ENCODE measurements at places on chromosomes 16 and 17. TPM values are rescaled to one million over a fixed set of nuclear protein-coding genes. Genes with fewer than 3 reads are reported as not detected.

The CHST5 gene
- not detected for total RNA-seq

The DPEP3 gene
- total RNA-seq: not detected

The PABPN1L gene
- not detected for total RNA-seq

The SECTM1 gene
- 20.2 TPM for total RNA-seq

The PNMT gene
- total RNA-seq: not detected

The TMEM98 gene
- total RNA-seq: 102 TPM

The ACAP1 gene
- 3.3 TPM for total RNA-seq

The CACNA1H gene
- under 0.01 TPM for total RNA-seq

The PRDM7 gene
- not detected for total RNA-seq

The ZNF469 gene
- total RNA-seq: 3.3 TPM

The ACSM2A gene
- total RNA-seq: not detected

The CIBAR2 gene
- total RNA-seq: not detected

The ASGR1 gene
- 1.6 TPM for total RNA-seq

The KCNH4 gene
- total RNA-seq: not detected

The KRT13 gene
- total RNA-seq: 0.17 TPM

The UMOD gene
- total RNA-seq: not detected

The CSF3 gene
- 0.16 TPM for total RNA-seq
